Fibroblast of pulmonary artery (primary cell): ENCODE measurements at places on chromosomes 11 and 22.

DNA sequence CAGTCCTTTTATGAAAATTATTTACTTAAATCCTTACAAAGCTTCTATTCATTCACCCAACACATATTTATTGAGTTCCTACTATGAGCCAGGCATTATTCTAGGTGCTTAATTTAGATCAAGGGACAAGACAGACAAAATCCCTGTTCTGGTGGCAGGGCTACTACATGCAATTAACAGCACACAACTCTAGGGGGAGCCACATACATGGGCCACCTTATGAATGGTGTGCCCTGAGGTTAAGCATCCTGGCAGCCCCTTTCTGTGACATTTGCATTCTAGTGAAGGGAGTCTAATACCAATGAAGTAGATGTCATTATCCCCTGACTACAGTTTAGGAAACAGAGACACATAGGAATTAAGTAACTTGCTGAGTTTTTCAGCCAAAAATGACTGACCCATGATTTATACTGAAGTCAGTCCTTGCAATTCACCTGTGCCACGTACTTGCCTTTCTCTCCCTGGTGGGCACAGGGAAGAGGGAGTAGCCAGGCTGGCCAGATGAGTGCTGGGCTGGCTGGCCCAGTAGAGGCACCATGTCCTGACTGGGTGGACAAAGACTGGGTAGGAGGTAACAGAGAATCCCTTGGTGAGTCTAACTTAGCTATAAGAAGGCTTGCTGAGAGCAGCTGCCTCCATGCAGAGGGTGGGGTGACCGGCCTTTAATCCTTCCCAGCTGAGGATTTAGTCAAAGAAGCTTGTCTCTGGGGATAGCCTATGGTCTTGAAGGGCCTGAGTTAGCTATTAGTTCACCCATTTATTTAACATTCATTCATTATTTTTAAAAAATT, 52.0 kb upstream of the ELF5 start:
- no peak for DNase-seq

- no peak for DNase-seq
These were observed 64.7 kb downstream of the DHCR7 start for GRCh38 chr11:71383461-71383860.

DNA sequence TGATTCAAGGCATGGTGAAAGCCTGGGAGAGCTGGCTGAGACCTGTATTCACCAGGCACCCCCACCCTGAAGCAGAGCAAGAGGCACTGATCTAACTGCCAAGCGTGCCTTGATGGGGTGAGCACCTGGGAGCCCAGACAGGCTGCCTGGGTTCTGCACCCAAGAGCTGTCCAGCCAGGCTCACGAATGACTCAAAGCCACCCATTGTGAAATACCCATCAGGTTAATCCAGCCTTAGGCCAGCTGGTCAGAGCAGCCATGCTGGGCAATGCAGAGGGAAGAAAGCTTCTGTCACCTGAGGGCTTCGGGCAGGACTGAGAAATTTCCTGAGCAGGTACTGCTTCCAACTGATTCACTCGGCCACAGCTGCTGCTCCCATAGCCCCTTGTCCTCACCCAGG, 22.1 kb downstream of the THOC5 start:
- no peak for DNase-seq

GRCh38 chr11:96062134-96062533, 138.2 kb upstream of the MTMR2 start:
- no peak for DNase-seq

DNA sequence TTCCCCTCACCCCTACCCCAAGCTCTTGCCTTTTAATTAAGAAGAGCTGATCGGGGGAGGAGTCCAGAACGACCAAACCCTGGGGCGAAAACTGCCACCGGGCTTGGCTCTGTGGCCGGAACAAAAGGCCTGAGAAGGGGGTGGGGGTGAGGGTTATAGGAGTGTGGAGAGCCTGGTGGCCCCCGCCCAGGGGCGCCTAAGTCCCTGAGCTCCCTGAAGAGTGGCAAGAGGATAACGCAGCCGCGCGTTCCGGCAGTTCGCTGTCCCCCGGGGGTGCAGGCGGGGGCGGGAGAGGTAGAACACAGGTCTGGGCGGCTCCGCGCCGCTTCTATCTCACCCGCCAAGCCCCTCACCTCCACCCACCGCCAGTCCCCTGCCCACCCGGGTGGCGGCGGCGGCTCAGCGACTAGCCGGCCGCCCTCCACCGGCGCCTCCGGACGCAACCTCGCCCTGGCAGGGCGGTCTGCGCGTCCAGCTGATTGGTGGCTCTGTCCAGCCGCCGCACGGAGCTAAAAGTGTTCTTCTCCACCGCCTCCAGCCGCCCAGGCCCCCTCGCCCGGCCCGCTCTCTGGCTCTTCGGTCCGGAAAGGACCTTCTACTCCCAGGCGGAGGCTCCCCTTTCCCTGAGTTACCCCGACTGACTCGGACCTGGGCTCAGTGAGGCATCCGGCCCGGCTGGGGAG, 18.7 kb upstream of the BDNF start:
- peak; percentile 55 for DNase-seq

DNA sequence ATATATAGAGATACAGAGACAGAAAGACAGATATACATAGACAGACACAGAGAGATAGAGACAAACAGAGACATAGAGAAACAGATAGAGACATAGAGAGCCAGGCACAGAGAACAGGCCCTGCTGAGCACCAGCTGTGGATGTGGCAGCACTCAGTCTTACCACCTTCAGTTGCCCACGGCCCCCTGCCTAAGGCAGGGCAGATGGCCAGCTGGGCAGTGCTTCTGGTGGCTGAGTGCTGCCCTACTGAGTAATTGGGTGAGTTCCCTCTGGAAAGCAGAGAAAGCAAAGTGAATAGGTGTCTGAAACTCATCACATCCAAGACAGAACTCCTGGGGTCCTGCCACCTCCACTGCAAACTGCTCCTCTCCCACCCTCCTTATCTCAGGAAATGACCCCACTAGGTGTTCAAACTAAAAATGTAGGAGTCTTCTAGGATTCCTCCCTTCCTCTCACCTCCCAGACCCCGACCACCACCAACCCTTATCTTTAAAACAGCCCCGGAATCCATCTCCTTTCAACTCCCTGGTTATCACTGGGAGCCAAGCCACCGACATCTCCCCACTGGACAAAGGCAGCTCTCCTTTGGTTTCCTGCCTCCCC, 27.2 kb downstream of the SYN3 start:
- DNase-seq = no peak

DNA sequence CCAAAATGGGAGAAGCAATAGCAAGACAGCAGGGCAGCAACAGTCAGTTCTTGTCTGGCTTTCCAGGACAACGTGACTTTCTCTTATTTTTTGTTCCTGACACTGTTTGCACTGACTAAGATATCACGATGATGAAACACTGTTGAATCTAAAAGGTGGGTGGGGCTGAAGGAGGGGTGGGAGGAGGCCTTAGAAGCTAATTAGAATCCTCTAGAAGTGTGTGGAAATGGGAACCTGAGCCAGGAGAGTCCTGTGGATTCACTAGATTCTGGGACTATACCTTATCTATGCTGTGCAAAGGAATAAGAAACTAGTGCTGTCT, 300.3 kb downstream of the ST3GAL4 start:
- no peak for DNase-seq

DNA sequence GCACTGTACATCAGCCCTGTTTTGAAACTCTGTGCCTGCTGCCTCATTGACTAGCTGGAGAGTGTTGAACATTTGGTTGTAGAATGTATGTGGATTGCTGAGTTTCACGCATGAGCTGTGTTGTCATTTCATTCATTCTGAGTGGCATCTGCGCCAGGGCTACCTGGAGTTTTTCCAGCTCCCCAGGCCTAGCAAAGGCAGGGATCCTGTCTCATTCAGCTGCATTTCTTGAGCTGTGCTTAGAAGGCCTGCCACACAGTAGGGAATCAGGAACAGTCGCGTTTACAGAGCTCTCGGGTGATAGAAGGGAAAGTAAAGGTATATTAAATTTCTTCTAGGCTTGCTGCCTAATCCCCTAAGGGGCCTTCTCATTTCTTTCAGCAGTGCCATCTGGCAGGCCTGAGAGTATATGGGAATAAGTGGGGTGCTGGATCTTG, 44.3 kb downstream of the PTPRJ start:
- DNase-seq = no peak

GRCh38 chr22:32802237-32802765, 796 bp downstream of the TIMP3 start:
- peak; percentile 30 for DNase-seq

DNA sequence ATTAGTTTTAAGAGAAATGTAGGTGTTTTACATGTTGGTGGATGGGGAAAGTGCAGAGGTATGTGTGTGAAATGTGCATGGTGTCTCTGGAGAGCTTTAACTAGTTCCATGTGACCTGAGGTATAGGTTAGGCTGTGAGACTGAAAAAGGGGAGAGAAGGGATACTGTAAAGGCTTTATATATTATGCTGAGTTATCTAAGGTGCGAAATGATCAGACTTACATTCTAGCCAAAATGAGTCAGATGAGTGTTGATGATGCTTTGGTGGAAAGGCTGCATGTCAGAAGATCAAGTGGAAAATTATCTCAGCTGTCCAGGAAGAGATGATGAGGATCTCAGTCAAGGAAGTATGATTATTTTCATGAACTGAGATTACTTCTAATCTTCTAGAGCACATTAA, 15.8 kb downstream of the ACAT1 start:
- DNase-seq = no peak

DNA sequence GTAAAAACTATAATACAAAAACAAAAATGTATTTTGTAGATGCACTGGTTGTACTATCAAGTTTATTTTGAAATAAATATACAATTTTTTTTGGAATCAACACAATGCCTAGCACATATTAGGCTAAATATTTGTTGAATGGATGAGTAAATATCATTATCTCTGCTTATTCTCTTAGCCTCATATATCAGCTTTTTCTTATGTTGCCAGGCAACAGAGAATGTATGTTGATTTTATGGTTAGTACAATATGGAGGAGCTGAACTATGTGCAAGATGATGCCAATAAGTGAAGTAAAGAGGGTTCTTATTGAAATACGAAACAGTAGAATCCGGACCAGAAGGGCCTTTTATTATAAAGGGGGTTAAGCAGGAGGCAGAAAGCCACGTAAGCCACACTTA, 94.9 kb downstream of the FAR1 start:
- DNase-seq = no peak

DNA sequence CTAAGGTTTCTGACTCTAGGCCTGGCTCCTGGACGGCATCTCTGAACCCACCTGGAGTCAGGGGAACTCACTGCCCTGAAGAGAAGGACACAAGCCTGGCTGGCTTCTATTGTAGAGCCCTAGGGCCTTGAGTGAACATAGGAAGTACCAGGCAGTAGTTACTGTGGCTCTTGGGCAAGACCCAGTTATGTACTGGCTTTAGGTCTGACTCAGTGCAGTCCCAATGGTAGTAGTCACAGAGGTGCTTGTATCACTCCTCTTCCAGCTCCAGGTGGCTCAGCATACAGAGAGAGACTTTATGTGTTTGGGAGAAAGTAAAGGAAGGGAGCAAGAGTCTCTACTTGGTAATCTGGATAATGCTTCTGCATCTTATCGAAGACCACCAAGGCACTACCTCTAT, 13.9 kb upstream of the PAK1 start:
- DNase-seq = no peak

DNA sequence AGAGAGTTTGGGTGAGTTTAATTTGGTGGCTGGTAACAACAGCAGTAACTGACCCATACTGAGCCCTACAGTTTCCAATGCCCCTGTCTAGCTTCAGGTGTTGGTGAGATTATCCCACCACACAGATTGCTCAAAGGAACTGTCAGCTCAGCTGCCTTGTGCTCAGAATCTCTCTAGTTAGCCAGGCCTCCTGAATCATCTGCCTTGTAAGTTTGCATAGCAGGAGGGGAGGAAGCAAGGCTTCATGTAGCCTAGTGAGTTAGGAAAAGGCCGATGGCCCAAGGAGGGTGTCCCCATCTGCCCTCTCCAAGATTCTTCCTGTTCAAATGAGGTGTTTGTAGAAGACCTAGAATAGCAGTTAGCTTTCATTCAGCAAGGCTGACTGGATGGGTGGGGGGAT, 74.3 kb downstream of the MICAL2 start:
- DNase-seq = no peak

- no peak for DNase-seq
These were observed 257.4 kb upstream of the DDI1 start for GRCh38 chr11:103779054-103779453.

- DNase-seq = no peak
These were observed 233.8 kb upstream of the NCAM1 start for GRCh38 chr11:112727341-112727841.

- DNase-seq = peak; percentile 32
These were observed 268.4 kb downstream of the FAM76B start for GRCh38 chr11:95521133-95521542.

GRCh38 chr11:1920909-1921573, 1.5 kb downstream of the TNNT3 start:
- DNase-seq = no peak

DNA sequence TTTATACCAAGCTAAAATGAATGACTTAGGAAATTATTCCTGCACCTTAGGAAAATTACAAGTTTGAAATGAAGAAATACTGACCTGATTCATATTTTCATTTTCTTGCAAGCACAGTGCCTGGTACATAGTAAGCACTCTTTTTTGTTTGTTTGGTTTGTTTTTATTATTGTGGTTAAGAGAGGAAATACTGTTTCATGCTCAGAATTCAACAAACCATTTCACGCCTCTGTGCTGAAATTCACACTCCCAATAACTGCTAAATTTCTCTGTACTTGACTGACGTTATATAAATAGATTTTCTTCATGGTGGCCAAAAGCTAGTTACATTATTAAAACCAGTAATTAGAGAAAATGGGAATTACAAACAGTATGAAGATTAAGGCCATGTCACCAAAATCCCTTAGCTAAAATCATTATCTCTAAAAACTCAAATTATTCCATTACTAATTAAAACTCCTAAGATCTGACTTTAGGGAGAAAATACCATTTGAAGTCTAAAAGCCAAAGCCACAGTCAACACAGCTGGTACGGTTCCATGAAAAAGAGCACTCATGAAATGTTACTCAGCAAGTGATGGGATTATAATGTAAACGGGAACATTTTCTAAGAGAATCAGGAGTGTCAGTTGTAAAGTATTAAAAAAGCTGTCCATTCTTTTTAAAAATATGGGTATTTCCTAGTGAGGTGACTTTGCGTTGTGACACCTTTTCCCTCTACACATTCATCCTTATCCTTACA, 77.8 kb upstream of the DDI1 start:
- no peak for DNase-seq

DNA sequence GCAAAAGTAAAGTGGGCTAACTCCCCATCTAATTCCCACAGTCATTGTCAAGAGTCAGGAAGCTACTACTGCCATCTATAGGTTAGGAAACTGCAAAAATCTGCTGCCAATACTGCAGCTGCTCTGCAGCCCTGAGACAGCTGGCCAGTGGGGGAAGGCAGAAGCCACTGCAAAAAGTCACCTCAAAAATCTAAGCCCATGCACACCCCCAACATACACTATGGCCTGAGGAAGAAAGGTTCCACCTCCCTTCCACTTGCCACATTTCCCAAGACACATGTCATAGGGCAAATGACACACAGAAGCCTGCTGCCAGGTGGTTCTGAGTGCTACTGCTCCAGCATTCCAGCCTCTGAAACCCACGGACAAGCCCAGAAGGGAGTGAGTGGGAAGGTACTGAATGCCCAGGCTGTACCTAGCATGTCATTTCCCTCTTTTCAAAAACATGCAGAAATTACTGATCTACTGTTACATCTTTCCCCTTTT, 36.9 kb downstream of the DGCR2 start:
- DNase-seq = peak; percentile 48
